Suppressor macrophage treated with lipopolysaccharide for 4 hours (primary cell): ENCODE measurements at places on chromosomes 1 and 21.

DNA sequence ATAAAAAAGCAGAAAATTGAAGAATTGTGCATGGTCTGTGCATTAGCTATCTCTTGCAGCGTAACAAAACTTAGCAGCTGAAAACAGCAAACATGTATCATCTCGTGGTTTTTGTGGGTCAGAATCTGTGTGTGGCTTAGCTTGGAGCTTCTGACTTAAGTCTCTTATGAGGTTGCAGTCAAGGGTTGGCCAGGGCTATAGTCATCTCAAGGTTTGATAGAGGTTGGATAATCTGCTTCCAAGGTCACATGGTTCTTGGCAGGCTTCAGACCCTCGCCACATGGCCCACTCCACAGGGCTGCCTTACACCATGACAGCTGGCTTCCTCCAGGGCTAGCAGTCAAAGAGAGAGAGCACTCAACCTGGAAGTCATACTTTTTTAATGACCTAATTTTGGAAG lies 35.9 kb downstream of the CNST start:
- no peak for DNase-seq

DNA sequence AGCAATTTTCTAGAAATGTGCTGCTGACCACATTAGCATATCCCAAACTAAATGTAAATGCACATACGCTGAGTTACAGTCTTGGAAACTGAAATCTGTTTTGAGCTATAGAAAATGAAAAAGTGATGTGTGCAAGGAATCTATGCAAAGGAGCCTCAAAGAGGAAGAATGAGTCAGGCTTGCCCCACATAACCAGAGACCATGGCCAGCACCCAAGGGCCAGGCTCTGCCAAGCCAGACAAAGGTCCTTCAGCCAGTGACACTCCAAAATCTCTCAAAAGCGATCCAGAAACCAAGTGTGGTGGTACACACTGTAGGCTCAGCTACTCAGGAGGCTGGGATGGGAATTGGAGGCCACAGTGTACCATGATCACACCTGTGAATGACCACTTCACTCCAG lies 195.2 kb downstream of the TOMM20 start:
- DNase-seq: peak; percentile 96

DNA sequence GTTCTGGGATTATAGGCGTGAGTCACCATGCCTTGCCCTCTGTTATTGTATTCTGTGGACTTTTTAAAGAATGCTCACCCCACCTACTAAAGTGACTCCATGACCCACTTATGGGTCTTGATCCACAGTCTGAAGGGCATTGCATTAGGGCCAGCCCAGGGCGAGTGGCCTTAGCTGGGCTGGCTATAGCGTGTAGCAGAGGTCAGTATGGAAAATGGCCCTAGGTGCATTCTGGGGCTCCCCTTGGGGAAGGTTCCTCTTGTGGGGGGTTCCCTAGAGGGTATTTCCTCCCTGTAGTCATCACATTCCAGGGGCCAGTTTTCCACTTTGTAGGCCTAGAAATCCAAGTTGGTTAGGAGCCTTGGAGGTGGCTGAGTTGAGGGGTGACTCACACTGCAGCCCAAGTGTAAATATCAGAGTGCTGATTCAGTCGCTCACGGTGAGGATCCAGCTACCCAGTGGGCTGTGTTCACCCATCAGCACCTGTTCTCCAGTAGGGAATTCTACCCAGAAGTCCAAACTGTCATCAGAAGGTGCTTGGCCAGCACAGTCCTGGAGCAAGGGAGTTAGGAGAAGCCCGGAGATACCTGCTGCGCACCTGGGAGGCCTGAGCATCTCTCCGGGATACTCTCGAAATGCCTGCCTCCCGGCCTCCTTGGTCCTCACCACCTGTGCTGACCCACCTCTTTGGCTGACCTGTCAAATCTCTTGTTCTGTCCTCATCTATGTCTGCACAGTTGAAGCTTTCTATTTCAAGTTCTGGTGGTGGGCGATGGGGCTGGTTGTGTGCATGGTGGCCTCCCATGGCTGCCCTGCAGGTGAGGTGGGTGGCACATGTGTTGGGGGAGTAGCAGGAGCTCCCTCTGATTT lies 52.2 kb downstream of the NENF start:
- DNase-seq: peak; percentile 45

- DNase-seq: peak; percentile 5
Measured at GRCh38 chr1:42730988-42731387, 9.0 kb downstream of the CLDN19 start.

GRCh38 chr1:213519098-213519497 lies 468.1 kb downstream of the RPS6KC1 start:
- no peak for DNase-seq
